ENCODE measurements at places on chromosomes 1 and 21.

DNA sequence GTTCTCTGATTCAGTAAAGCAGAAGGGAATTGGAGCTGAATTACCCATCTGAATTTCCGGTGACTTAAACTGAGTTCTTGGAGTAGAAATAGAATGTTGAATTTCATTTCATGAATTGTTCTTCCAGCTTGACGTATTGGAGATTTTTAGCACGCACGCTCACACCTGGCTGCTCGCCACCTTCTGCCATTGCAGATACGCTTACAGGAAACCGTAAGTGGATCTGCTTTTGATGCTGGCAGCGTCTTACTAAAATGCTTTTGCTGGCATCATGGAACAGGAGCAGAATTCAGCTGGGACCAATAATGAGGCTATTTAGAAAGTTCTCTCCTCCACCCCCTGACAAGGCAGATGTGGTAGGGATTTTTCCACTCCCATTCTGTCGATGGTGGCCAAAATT, 17.7 kb upstream of the ELAVL4 start:
- no peak for DNase-seq

DNA sequence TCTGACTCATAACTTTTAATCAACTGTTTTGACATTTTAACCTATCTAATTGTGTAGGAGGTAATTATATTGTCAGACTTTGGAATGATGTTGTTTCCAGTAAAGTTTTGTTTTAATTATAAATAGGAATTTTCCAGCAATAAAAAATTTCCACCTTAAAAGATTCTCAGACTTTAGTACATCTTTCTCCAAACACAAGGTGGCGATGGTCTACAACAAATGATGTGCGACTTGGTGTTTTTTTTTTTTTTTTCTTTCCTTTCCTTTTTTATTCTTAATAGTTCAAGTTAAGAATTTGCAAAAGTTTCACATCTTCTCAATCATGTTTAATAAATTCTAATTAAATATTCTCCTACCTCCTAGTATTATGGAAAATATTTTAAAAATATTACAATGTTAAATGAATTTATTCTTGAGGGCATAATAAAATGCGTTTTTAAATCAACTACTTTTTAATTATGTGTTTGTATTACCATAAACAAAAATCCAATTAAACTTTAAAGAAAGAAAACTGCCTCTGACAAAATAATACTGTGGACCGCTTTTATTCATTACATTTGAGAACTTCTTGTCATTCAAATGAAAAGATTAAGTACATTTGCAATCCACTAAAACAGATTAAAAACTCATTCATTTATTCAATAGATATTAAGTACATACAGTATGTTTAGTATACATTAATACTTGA, 4.4 kb upstream of the ADAMTS1 start:
- DNase-seq: no peak

- DNase-seq: no peak
Measured at GRCh38 chr21:14259747-14260146, 43.8 kb downstream of the RBM11 start.

- DNase-seq: no peak
Measured at GRCh38 chr1:162916407-162916806, 55.4 kb upstream of the CCDC190 start.

GRCh38 chr1:116819081-116819480, 64.9 kb downstream of the CD2 start:
- DNase-seq: no peak

DNA sequence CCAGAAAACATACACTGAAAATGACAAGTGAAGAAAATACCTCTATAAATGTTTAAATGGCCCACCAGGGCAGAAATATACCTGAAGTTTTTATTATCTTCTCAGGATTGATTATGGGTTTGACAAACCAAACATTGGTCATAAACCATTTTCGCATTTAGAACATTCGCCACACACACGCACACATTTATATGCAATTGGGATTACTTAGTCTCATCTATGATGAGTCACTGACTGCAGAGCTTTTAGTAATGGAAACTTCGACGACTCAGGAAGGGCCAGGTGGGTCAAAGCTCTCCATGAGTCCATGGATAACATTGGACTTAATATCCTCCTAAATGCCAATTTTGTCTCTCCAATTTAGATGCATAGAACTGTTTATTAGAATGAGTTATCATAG, 16.9 kb downstream of the NRDC start:
- no peak for DNase-seq

- no peak for DNase-seq
Measured at GRCh38 chr1:162300057-162300917, 76.4 kb downstream of the SPATA46 start.

- no peak for DNase-seq
Measured at GRCh38 chr1:13830170-13830569, 130.2 kb downstream of the PRDM2 start.

GRCh38 chr1:182308826-182309225, 82.8 kb downstream of the GLUL start:
- no peak for DNase-seq

- DNase-seq: no peak
Measured at GRCh38 chr1:170027760-170028159, 46.7 kb downstream of the KIFAP3 start.

DNA sequence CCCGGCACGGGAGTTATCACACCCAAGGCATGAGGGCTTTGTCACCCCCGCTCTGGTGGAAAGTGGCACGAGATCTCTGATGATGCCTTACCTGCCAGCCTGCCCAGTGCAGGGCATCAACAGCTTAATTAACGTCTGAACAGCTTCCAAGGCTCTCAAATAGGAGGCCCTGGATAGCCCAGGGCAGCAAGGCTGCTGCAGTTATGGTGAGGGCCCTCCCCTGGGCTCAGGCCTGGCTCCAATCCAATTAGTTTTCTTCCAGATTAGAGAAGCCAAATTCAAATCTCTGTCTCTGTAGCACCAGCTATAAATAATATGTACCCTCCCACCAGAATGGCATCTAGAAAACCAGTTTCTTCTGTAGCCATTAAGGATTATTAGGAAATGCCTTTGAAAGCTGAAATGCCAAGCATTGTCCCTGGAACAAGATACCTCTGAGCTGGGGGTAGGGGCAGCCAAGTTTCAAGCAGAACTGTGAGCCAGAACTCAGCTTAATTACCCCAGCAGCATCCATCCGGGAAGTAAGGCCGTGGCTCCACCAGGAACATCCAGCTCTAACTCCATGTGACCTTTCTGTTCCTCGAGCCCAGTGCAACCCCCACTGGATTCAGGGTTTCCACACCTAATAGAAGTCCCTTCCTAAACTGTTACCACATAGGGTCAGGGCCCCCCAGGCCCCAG, 12.5 kb downstream of the QSOX1 start:
- no peak for DNase-seq

DNA sequence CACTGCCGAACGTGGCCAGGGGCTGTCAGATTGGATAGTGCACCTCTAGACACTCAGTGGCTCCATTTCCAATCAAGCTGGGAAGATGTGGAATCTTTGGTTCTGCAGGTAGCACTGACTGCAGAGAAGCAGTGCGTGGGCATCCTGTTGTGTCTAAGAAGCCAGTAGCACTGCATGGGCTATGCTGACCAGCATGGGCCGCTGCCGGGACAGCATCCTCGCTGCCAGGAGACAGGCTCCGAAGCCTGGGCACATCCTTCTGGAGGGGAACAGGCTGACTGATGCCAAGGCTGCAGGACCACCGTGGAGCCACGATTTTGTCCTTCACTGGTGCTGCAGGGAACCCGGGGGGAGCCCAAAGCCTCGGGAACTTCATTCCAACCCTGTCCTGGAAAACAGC, 649.4 kb downstream of the NPHP4 start:
- no peak for DNase-seq

DNA sequence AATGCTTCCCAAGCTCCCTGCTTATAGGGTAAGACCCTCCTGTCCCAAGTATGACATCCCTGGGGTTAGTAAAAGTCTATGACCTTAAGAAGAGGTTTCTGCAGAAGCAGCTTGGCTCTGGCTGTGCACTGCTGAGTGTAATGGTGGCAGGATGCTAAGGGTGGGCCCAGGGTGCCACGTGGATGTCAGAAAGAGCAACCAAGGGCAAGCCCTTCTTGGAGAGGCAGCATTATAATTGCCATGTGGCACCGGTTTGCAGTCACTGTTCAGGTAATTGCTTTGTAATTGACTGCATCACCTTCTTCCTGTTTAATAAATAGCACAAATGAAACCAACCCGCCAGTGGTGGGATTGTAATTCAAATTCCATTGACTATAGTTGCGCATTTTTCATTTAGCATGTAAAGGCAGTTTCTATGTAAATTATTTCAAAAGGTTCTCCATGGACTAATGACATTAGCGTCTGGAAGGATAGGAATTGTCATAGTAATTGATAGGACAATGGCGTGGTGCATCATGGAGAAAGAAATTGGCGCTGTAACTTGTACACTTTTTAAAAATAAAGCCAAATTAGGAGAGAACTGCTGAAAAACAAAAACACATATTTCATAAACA, 490.6 kb upstream of the VAMP3 start:
- DNase-seq: no peak

DNA sequence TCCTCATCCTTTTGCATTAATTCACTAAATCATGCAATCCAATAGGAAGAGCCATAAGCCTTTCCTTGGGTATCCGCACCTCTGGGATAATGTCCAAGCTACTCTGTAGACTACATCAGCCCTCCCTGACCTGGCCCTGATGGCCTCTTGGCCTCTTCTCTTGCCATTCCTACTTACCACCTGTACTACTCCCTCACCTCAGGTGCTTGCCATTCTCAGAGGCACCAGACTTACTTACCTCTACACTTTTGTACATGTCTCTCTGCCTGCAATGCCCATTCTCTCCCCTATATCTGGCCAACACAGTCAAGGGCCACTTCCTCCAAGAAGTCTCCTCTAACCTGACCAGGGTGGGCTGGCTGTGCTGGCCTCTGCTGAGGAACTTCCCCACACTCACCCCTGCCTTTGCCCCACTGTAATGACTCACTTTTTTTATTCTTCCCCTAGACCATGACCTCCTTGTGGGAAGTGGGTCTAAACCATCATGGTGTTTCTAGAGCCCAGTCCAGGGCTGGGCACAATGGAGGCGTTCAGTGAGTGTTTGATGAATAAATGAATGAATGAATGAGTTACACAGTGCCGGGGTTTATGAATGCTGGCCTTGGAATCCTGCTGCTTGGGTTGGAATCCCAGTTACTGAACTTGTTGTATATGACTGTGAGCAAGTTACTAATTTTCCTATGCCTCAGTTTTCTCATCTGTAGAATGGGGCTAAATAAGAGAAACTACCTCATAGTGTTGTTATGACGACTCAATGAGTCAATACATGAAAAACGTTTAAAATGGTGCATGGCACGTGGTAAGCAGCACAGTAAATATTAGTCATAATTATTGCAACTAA, 179.8 kb downstream of the FOXD2 start:
- no peak for DNase-seq

GRCh38 chr1:5340560-5341130, 651.6 kb downstream of the NPHP4 start:
- no peak for DNase-seq

- no peak for DNase-seq
Measured at GRCh38 chr1:24465099-24465498, 37.5 kb upstream of the RCAN3 start.

DNA sequence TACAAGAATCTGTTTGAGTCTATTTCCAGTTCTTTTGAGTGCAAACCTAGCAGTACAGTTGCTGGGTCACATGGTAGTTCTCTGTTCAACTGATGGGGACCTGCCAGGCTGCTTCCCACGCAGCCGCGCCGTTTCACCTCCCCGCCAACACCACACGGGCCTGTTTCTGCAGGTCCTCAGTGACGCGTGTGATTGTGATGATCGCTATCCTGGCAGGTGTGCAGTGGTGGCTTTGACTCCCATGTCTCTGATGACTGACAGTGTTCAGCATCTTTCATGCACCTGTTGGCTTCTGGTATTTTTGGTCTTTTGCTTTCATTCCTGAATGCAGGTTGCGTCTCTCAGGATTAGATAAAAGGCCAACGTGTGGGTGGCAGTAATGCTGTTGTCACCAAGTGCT, 41.6 kb downstream of the FAAP20 start:
- no peak for DNase-seq

DNA sequence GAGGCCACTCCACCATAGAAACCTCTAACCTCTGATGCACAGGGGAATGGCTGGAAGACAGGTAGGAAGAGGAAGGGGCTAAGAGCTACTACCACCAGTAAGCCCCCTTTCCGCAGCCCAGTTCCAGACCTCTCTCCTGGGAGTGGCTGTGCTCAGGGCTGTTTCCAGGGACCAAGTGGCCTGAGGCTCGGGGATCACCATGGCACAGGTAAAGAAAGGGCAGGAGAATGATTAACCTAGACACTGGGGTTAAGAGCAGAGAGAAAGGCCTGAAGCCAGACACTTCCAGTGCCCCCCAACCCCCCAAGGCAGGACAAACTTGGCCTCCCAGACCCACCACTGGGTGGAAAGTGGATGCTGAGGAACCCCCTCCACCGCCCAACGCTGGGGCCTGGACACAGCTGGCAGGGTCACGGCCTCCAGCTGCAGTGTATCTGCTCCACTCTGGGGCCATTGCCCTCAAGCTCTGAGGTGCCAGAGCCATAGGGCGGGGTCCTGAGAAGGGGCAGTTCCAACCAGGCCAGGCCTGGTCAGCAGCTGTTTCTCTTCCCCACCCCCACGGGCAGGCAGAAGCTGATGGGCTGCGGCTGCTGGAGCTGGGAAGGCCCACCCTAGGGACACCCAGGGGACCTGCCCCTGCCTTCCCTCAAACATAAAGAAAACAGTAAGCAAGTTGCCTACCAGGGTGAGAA, 2.6 kb downstream of the TAGLN2 start:
- no peak for DNase-seq

- no peak for DNase-seq
Measured at GRCh38 chr1:19374083-19374801, 62.1 kb downstream of the SLC66A1 start.

GRCh38 chr1:206941766-206942418, 4.4 kb downstream of the PIGR start:
- DNase-seq: no peak

GRCh38 chr1:89739013-89739843, 81.6 kb upstream of the LRRC8D start:
- DNase-seq: peak; percentile 40

DNA sequence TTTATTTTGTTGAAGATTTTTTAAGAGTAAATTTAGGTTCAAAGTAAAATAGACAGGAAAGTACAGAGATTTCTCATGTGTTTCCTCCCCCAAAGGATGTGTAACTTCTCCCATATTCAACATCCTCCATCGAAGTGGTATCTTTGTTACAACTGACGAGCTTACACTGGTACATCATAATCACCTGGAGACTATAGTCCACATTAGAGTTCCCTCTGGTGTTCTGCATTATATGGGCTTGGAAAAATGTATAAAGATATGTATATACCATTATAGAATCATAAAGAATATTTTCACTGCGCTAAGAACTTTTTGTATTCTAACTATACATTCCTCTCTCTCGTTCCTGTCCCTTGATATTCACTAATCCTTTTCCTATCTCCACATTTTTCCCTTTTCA, 203.7 kb downstream of the AMY1C start:
- DNase-seq: no peak

DNA sequence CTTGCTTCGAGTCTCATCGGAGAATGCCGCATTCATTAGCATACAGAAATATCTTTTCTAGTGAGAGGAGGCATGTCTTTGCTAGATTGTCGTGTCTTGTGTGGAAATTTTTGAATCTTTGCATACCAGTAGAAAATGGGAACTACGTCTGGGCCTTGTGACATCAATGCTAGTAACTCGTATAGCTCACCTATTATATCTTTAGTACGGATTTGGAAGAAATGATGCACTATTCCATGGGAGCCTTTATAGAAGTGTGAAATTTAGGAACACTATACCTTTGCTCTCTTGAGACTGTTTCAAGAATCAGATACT, 835 bp downstream of the UHMK1 start:
- DNase-seq: no peak

GRCh38 chr1:246455476-246455875, 51.6 kb downstream of the SMYD3 start:
- no peak for DNase-seq

GRCh38 chr1:28286111-28286510, 26.8 kb downstream of the SESN2 start:
- DNase-seq: no peak

GRCh38 chr1:17119076-17119772, at the start of gene PADI2:
Gene PADI2 (minus strand): TSS chr1:17119451. CDS start chr1:17119371, 80 bp downstream.
- peak; percentile 34 for DNase-seq

All from stimulated activated CD4-positive, alpha-beta T cell treated with anti-CD3 and anti-CD28 coated beads, TNF-alpha, amount 100 ng/mL, for 4 hours (primary cell).